Calu3 (cell line): ENCODE measurements at places on chromosomes 4 and X.

DNA sequence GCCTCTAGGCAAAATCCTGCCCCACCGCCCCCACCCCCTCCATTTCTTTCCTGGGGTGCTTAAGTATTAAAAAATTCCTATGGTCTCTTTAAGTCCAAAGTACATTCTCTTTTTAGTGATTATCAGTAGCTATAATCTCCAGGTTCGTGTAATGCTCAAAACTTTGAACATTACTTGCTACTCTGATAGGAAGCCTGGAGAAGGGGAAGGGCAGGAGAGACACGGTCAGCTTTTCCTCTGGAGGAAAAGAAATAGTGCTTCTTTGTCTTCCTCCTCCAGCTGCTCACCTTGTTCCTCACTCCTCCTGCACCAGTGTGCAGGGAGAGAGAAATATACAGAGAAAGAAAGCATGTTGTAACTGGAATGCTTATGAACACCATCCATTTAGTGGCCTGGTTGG lies 80.4 kb downstream of the PPP1R2C start:
- no peaks in the 10 kb centered on the region for H3K36me3 ChIP-seq
- H3K27ac ChIP-seq: no peak overlapping the region
- DNase-seq: no peak
- H3K4me3 ChIP-seq: no peak overlapping the region
- H3K27me3 ChIP-seq: no peaks in the 10 kb centered on the region

DNA sequence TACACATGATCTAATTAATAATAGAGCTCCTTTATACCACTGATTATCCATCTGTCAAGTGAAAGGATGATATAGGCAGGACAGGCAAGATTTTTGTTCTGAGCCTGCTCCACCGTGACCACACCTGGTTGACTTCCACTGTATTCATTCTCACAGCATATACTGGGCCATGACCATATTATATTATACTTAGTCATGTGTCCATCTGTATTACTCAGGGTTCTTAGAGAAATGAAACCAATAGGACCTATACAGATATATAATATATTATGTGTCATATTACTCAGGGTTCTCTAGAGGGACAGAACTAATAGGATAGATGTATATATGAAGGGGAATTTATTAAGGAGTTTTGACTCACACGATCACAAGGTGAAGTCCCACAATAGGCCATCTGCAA lies 675.1 kb downstream of the GRXCR1 start:
- no peaks in the 10 kb centered on the region for H3K36me3 ChIP-seq
- H3K4me1 ChIP-seq: no peaks in the 10 kb centered on the region
- no peak overlapping the region for H3K27ac ChIP-seq

DNA sequence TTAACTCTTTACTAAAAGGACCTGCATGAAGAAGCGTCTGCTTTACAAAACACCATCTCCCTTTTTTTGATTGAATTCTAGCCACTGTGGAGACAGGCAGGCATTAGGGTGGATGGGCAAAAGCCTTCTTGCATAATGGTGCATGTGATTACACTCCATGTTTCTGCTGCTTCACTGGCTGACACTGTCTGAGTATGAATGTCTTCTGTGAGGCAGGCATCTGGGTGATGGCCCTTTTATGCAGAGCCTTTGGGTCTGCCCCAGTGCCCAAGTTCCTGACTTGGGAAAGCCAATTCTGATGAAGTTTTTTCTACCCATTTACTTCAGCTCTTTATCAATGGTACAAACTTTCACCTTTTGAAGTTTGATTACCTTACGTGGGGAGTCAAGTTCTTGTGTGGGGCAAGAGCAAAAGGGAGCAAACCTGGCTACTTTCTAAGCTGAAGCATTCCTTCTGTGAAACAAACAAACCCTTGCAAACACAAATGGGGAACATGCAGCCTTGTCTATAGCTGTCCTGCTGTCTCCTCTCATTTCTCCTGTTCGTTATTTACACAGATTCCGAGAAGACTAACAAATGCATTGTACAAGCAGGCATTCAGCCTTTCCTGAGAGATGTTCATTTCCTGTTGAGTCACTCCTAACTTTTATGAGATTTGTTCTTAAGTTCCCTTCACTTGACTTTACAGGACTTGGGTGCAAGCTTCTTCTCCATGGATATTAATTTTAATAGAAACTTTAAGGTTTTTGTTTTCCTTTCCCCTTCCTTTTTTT lies 301.9 kb downstream of the TLL1 start:
- no peak for DNase-seq
- H3K4me3 ChIP-seq: no peak overlapping the region
- no peak overlapping the region for H3K27ac ChIP-seq
- H3K4me1 ChIP-seq: peaks cover 5% of the 10 kb centered on the region

GRCh38 chrX:12138361-12139313 lies at the start of gene FRMPD4:
Gene FRMPD4, plus strand, starts transcription at chrX:12138473. Its CDS starts 499 bp downstream, at chrX:12138972.
- H3K27me3 ChIP-seq: peaks cover 12% of the 10 kb centered on the region
- H3K36me3 ChIP-seq: no peaks in the 10 kb centered on the region
- peak within 1 kb of the TSS; percentile 26 for H3K4me3 ChIP-seq
- H3K4me1 ChIP-seq: no peaks in the 10 kb centered on the region
- DNase-seq: no peak
